ENCODE measurements at places on chromosomes 2 and 18. TPM values are rescaled to one million over a fixed set of nuclear protein-coding genes. Genes with fewer than 3 reads are reported as not detected.

GRCh38 chr2:136212426-136213378 lies 94.8 kb upstream of the CXCR4 start:
- no peak for DNase-seq

- DNase-seq: no peak
Observed at GRCh38 chr2:137223722-137224121, 458.4 kb downstream of the THSD7B start.

DNA sequence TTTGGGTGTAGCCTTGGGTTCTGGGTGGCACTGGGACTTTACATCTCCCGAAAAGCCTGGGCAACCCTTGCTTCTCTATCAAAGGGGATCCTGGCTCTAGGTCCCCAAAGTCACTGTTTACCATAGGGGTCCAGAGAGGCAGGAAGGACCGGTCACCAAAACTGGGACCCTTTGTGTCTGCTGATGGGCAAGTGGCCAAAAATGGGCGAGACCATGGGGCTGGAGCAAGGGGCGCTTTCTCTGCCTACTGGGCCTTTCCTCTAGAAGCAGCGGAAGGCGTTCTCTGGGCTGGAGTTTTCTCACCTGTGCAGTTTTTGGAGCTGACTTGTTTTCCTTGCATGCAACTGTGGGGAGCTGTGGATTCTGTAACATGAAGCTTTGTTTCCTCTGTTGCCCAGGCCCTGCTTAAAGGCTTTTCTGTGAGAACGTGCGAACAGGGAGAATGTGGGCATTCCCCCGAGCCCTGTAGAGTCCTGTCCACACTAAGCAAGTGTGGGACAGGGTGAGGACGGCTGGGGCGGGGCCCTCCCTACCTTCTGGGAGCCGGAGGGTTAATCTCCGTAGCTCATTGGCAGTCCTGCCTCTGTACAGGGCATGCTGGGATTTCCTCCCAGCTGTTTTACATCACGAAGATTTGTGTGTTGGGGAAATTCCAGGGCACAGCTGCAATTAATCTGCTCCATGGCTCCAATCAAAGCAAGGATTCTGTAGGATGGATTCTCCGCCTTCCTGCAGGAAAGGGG lies 50.2 kb downstream of the TGOLN2 start:
- no peak for DNase-seq

Gene POTEJ
- not detected for total RNA-seq

All from K562 (cell line).